ENCODE measurements at places on chromosomes 5 and 9.

DNA sequence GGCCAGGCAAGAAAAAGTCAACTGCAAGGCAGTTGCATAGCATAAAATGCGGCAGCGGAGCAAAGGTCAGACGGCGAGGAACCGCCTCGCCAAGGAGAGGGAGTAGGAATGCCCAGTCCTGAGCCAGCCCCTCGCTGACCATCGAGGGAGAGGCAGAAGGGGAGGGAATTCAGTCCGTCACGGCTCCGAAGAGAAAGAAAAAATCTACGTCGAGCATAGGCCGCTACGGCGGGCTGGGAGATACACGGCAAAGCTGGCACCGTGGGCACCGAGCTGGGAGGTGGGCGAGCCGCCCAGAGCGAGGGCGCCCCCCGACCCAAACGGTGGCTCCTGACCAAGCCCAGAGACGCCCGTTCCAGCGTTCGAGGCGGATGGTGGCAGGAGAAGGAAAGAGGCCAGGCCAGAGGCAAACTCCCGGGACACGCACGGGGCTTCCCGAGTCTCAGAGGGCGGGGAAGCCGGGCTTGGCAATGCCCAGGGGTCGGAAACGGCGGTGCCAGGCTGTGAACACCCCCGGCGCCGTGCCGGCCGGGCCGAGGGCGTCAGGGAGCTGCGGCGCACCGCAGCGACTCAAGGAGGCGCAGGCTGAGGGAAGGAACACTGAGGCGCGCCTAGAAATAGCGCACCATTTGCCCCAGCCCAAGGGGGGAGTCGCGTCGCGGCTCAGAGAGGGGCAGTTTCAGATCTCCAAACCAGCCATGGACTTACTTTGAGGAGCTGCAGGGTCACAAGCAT is 518 bp downstream of the SPRY4 start:
- no peak for DNase-seq

DNA sequence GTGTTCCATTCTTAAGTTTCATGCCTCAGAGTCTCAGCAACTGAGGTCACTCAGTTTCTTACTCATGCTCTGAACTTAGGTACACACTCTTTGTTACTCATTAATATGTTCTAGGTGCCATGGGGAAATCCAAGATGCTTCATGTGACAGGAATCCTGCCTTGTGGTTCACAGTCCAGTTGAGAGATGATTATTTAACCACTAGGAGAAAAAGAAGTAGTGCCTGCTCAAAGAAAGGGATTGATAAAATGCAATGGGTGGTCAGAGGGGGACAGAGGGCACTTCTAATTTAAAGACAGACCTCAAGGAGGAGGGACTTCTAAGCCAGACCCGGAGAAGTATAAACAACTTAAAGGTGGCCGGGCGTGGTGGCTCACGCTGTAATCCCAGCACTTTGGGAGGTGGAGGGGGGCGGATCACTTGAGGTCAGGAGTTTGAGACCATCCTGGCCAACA is 69.0 kb downstream of the UGCG start:
- no peak for DNase-seq

DNA sequence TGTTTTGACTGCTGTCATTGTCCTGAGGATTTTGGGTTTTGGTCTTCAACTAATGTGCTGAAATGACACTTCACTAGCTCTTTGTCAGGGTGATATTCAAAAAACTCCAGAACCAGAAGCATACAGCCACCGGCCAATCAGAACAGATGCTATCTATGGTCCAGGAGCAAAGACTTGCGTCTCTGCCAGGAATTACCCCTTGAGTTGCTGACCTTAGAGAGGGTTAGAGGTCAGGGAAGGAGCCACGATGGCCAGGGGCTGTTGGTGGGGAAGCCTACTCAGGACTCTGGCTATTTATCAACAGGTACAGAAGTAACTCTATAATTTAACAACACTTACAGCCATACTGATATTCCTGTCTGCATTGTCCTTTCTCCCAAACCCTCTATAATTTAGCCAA is 356.8 kb downstream of the EFNA5 start:
- no peak for DNase-seq

GRCh38 chr5:172059661-172060100 is 53.2 kb upstream of the FBXW11 start:
- no peak for DNase-seq

GRCh38 chr5:157965989-157966388 is 107.0 kb upstream of the CLINT1 start:
- DNase-seq: no peak
